ENCODE measurements at places on chromosomes 2 and 18.

DNA sequence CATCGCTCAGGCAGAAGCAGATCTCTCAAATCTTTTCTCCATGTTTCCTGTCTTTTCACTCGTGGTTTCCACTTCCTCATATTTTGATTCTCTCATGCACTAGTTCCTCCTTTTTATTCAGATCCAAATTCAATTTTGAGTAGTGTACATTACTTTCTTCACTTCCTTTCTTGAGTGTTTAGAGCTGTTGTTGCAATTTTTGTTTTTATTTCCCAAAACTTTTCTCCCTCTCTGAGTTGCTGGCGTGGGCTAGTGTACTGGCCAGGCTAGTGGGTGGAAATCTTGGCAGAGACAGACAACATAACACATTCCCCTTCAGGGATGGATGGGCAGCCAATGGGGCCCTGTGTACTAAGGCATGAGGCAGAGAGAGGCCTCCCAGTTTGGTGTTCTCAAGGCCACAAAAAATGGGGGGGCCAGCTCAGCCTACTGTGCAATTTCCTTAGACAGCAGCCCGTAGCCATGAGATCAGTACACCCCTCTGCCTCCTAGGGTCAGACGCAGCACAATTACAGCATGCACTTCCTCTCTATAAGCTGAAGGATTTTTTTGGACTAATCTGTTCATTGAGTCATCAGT lies 145.1 kb upstream of the PID1 start:
- no peak for DNase-seq

GRCh38 chr2:175461839-175462238 lies 280.3 kb upstream of the ATP5MC3 start:
- DNase-seq = no peak

- DNase-seq = no peak
Observed at GRCh38 chr2:70078384-70078783, 8.9 kb upstream of the PCBP1 start.

DNA sequence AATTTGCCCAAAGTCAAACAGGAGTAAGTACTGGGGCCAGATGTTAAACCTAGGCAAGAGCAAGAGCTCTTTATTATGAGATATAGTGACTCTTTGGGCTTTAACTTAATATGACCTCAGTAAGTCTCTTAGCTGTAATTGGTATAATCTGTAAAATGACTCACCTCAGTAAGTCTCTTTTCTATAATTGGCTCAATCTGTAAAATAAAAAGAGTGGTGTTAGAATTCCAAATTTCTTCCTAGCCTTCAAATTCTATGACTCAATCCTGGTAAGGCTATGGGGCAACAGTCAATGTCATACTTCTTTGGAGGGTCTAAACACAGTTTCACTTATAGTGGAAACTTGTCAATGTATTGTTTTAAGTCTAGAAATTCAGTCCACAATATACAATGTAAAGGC lies 1608.9 kb upstream of the PIK3C3 start:
- no peak for DNase-seq

- DNase-seq = no peak
Observed at GRCh38 chr2:120673571-120674061, 62.1 kb upstream of the GLI2 start.

- no peak for DNase-seq
Observed at GRCh38 chr2:184113696-184114403, 484.5 kb upstream of the ZNF804A start.

GRCh38 chr2:105510761-105511528 lies 112.1 kb upstream of the FHL2 start:
- no peak for DNase-seq

GRCh38 chr18:42533009-42533575 lies 578.1 kb downstream of the PIK3C3 start:
- no peak for DNase-seq

- DNase-seq = no peak
Observed at GRCh38 chr2:140580532-140581151, 1550.2 kb downstream of the LRP1B start.

DNA sequence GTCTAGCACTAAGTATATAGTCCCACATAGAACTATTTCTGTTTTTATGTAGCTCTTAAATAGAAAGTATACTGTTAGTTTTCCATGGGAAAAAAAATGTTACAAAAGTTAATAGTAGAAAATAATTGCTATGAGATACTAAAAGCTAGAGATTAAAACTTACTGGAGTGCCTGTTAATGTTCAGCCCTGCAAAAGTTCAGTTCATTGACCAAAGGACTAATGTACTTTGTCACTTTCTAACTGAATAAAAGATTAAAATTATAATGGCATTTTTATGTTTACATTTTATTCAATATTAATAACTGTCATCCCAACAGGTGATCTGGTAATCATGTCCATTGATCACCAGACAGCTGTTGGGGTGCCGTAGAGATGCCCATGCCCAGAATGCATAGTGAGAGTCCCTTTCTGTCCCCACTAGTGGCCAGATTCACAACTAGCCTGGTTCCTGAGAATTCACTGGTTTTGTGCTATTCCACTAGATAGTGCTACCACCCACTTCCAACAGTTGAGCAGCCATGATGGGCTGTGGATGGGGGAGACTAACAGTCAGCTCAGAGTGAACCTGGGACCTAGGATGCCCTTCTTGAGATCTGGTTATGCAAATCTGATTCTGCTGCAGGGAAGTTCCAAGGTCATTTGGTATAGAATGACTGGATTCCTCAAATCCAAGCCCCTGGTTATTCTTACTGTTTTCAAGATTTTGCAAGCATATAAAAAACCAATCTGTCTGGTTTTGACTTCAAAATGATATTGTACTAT lies 57.8 kb downstream of the AFTPH start:
- DNase-seq = no peak

- DNase-seq = no peak
Observed at GRCh38 chr2:180938451-180938850, 42.0 kb upstream of the UBE2E3 start.

GRCh38 chr18:62531931-62532330 lies 9.1 kb downstream of the ZCCHC2 start:
- no peak for DNase-seq

DNA sequence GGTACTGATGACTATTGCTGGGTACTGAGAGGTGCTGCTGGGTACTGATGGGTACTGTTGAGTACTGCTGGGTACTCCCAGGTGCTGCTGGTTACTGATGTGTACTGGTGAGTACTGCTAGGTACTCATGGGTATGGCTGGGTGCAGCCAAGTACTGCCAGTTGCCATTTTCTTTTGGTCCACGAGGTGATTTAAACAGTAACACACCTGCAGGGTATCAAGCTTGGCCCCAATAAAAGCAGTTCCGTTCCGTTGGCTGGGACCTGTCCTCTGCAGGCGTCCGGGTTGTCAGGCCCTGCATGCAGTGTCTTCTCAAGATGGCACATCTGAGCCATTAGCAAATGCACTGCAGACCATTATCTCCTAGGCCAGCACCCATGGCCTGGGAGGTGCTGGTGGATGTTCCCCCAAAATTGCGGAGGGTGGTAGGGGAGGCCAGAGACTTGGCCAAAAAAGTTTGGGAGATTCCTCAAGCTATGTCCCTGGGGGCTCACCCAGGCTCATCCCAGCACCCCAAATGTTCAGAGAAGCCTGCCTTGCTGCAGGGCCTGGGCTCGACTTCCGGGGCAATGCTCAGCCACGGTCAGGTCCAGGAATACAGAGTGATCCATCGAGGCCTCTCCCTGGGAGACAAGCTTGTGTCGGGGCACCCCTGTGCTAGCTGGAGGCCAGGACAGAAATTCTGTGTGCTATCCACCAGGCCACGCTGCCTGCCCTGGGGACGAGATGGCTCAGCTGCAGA lies 165.2 kb downstream of the TWIST2 start:
- DNase-seq = no peak

DNA sequence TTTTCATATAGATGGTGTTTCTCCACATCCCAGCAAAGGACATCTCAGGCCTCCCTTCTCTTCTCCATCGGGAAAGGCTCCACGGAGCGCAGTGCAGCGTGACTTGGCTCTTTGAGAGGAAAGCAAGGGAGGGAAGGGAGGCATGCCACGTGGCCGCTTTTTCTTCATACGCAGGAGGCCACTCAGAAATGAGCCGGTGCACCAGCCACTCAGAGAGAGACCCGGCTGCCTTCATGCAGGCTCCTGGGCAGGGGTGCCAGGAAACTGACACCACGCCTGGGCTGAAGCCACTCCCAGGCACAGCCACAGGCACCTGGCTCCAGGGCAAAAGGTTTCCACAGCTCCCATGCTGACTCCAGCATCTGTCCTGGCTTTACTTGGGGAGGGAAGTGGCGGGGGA lies 11.1 kb upstream of the LOXHD1 start:
- DNase-seq = no peak
